ENCODE measurements at places on chromosomes 12 and 14. TPM values are rescaled to one million over a fixed set of nuclear protein-coding genes. Genes with fewer than 3 reads are reported as not detected.

The SPATS2 gene
- 5.2 TPM for total RNA-seq

DNA sequence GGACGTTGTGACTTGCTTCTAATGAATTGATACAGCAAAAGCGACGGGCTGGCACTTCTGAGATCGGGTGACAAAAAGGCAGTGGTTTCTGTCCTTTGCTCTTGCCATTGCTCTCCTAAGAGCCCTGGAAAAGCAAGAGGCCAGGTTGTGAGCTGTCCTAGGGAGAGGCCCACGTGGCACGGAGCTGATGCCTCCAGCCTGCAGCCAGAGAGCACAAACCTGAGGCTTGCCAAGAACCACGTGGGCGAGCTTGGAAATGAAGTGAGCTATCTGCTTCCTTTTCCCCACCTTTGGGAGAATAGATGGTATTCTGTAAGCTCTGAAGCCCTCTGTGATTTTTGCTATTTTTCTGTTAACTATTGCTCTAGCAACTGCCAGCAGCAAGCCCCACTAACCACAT, 26.4 kb upstream of the NOS1 start:
- no peak for DNase-seq

DNA sequence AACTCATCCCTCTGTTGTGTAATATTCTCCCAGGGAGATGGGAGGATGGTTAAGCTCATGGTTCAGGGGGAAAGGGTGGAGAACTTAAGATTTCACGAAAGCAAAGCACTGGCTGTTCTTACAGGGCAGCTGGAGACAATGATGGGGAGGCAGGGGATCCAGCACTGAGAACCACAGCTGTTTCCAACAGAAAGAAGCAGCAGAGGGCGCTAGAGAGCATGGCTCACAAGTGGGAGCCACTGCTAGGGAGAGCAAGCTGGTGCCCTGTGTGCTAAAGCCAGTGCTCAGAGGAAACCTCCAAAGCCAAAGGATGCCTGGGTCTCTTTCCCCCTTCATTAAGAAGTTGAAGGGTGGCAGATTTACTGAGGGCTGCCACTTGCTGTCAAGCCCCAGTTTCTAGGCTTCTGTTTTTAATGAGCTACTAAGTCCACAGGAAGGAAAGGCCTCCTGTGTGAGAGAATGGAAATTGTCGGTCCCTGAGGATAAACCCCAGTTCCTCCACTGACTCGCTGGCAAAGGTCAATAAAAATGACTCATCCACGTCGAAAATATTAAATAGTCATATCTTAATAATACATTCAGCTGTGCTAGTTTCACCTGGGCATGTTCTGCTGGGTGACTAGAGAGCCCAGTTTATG, 199.7 kb downstream of the ANO2 start:
- no peak for DNase-seq

DNA sequence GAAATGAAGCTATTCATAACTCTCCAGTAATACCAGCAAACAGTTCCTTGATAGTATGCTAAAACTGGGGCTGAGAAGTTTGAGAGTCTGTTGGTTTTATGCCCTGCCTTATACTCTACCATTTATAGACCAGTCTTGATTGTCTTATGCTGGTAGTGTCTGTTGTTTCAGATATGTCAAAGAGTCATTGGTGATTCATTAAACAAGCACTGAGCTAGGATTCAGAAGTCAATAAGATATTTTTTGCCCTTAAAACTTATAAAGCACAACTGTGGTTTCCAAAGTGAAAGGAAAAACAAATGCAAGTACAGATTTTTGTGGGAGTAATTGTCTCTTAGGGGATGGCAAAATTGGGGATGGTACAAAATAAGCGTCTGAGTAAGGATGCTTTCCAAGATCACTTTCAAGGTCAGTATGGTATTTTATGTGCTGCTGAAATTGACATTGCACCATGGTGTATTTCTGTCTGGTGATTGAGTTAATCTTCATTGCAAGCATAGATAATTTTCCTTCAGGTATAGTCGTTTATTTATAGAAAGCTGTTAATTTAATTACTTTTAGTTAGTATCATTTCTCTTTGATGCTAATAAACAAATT, 289.5 kb upstream of the E2F7 start:
- DNase-seq = no peak

DNA sequence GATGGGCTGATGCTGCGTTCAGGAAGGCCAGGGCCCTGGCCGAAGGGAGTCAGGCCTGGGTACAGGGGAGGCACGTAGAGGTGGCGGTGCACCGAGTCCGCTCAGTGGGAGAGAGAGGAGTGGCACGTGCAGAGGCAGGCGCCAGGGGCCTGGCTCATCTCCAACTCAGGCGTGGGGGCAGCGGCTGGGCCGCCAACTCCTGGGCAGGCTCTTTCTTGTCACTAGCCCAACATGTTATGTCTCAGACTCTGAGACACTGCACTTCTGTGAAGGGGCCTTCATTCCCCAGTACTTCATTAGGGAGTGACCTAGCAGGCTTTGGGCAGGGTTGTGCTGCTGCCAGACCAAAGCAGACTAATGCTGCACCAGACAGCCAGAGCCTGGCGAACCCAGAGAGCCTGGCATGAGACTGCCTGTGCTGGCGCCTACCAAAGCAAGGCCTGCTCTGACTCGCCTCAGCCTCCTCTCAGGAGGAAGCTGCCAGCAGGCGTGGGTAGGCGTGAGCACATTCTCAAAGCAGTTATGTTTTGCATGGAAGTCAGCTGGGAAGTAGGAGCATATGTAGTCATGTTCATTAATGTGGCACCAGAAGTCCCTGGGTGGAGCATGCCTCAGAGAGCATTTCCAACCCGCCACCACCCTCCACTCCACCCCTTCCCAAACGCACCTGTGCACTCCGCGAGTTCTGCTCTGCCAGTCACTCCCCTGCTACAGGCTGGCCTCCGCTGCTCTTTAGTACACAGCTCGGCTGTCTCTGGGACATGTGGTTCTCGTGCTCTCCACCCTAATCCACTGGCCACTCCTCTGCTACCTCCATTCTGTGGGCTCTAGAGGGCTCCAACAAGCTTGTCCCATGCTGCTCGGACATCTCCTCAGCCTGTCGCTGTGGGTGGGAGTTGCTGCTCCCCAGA, 9.7 kb downstream of the CKB start:
- DNase-seq = no peak

DNA sequence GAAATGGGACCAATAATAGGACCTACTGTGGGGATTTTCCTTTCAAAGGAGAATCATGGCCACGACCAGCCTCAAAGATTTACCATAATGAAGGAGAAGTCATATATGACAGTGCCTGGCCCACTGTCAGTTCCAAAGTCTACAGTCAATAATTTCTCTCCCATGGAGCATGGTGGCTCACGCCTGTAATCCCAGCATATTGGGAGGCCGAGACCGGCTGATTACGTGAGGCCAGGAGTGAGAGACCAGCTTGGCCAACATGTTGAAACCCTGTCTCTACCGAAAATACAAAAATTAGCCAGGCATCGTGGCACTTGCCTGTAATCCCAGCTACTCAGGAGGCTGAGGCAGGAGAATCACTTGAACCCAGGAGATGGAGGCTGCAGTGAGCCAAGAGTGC, 13.8 kb downstream of the IRF2BPL start:
- no peak for DNase-seq

- no peak for DNase-seq
Measured at GRCh38 chr12:16359512-16360491, 12.4 kb downstream of the MGST1 start.

- no peak for DNase-seq
Measured at GRCh38 chr14:59155886-59156285, 32.6 kb upstream of the DAAM1 start.

DNA sequence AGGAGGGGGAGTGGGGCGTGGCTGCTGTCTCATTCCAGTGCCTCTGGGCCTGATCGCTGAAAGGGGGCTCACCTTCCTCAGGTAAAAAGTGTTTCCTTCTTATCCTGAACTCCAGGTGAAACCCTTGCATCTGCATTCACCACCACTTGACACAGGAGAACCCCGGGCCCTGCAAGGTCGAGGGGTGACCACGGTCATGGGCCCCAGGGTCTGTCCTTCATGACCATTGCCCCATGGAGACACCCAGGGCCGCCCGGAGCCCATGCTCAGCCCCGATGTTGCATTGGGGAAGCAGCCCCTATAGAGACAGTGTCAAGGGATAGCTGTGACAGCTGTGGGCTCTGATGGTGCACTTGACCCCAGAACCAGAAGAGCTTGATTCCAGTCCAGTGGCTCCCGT, 34.4 kb upstream of the DYNC1H1 start:
- no peak for DNase-seq

- DNase-seq = no peak
Measured at GRCh38 chr12:44159216-44159615, 323.3 kb downstream of the TMEM117 start.

The TAS2R9 gene
- total RNA-seq = not detected

DNA sequence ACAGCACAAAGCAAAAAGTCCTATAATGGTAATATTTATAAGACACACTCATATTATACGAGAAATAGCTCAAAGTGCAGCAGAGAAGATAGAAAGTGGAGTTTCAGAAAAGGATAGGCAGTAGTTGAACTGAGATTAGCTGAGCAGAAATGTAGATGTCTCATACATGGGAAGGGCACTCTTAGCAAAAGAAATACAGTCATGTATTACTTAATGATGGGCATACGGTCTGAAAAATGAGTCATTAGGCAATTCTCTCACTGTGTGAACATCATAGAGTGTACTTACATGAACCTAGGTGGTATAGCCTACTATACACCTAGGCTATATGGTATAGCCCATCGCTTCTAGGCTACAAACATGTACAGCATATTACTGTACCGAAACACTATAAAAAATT, 671.3 kb downstream of the RPS29 start:
- no peak for DNase-seq

The C14orf180 gene
- not detected for total RNA-seq

DNA sequence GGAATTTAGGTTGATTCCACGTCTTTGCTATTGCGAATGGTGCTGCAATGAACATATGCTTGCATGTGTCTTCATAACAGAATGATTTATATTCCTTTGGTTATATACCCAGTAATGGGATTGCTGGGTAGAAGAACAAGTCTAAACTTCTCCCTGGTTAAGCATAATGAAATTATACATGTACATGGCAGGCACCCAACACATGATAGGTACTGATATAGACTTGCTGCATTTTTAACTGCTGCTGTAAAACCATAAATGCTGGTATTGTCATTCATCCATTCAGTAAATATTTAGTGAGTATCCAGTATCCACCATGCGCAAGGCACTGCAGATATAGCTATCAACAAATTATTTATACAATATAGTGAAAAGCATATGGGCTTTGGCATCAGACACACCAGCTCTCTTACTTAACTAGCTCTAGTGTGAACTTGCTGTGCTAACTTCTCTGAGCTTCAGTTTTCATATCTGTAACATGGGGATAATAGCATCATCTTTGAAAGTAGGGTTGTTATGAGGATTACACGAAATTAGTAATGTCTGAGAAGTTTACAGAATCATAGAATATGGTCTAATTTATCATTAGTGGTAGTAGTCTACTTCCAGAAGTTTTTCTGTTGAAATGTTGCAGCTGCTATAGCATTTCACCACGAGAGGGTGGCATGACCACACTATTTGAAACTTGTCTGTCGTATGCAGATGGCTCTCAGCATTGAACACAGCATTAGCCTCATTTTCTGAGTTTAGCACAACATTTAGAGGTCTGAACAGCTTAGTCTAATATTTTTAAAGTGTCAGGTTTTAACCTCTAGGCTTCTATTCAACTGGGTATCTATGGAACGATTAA, 32.0 kb upstream of the SEL1L start:
- DNase-seq = no peak
